PC-3 (cell line): ENCODE measurements at places on chromosomes 13 and 19. TPM values are rescaled to one million over a fixed set of nuclear protein-coding genes. Genes with fewer than 3 reads are reported as not detected.

- H3K4me1 ChIP-seq: no peaks in the 10 kb centered on the region
- peaks cover 6% of the 10 kb centered on the region; the same call in 1 of the 2 replicates for H3K36me3 ChIP-seq
- no peak overlapping the region for H3K4me3 ChIP-seq
- DNase-seq: no peak
- no peak overlapping the region for H3K27ac ChIP-seq
Measured at GRCh38 chr19:16790051-16790450, 39.1 kb upstream of the SIN3B start.

DNA sequence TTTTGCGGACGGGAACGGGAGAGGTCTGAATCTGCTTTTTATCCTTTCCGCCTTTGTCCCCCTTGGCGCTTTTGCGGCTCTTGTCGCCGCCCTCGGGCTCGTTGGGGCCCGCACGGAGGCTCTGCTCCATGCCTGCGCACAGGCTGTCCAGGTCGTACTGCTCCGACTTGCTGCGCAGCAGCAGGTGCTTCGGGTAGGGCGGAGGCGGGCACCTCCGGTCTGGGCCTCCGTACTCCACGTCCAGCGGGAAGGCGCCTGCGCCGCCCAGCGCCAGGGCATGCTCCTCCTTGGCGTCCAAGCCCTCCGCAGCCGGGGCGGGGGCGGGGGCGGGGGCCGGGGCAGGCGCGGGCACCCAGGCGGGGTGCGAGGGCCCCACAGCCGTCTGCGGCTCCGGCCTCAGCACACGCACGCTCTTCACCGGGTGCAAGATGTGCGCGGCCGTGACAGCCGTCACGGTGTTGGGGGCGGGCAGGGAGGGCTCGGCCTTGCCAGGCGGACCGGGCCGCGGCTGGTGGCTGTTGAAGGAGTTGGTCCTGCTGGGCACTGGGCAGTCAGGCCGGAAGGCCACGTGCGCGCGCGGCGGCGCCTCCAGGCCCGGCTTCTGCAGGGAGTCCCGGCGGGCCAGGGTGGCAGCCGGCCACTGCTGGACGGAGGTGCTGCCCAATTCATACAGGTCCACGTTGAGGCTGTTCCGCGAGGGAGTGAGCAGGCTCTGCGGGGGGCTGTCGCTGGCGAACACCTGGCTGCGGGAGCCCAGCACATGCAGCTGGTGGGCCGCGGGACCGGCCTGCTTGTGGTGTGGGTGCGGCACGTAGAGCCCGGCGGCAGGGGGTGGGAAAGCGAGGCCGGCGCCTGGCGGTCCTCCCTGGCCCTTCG, 73.1 kb downstream of the LATS2 start:
- no peak overlapping the region for H3K4me3 ChIP-seq
- H3K36me3 ChIP-seq: peaks cover 9% of the 10 kb centered on the region; the same call in 1 of the 2 replicates

- no peaks in the 10 kb centered on the region for H3K36me3 ChIP-seq
- no peaks in the 10 kb centered on the region for H3K27me3 ChIP-seq
- peaks cover 8% of the 10 kb centered on the region for H3K4me1 ChIP-seq
- H3K27ac ChIP-seq: no peak overlapping the region
- no peak overlapping the region for H3K4me3 ChIP-seq
- no peak for DNase-seq
Measured at GRCh38 chr13:73754241-73754640, 380.0 kb downstream of the KLF12 start.

GRCh38 chr19:24060687-24061356, 26.2 kb upstream of the ZNF254 start:
- no peak overlapping the region for H3K4me3 ChIP-seq
- peak; percentile 62 for DNase-seq
- no peaks in the 10 kb centered on the region for H3K27me3 ChIP-seq
- peaks cover 63% of the 10 kb centered on the region for H3K36me3 ChIP-seq
- H3K4me1 ChIP-seq: 0 out of 2 replicates have a peak, but pooled peaks cover 4% of the 10 kb centered on the region

GRCh38 chr19:35055715-35056179, 14.2 kb downstream of the HPN start:
- no peak overlapping the region for H3K27ac ChIP-seq
- no peaks in the 10 kb centered on the region for H3K36me3 ChIP-seq
- no peaks in the 10 kb centered on the region for H3K27me3 ChIP-seq
- peak; percentile 39 for DNase-seq
- H3K4me1 ChIP-seq: no peaks in the 10 kb centered on the region
- H3K4me3 ChIP-seq: no peak overlapping the region

- H3K4me1 ChIP-seq: no peaks in the 10 kb centered on the region
- no peaks in the 10 kb centered on the region for H3K27me3 ChIP-seq
- no peak overlapping the region for H3K4me3 ChIP-seq
- no peak for DNase-seq
Measured at GRCh38 chr13:113419531-113420193, 33.6 kb downstream of the ADPRHL1 start.

DNA sequence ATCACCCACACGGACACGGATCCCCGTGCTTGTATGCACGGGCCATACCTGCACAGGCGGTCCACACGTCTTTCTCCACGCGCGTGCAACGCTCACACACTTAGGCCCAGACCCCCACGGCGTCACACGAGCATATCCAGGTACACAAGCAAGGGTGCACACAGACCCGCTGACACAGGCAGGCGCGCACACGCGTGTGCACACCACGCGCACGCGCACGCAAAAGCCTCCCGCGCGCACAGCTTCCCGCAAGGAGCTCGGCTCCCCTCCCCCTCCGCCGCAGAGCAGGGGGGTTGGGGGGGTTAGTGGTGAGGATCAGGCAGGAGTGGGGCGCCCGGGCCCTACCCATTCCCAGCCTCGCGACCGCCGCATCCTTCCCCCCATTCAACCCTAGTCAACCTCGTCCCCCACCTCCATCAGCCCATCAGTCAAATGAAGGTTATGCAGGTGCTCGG, 407 bp downstream of the RAB3A start:
- peak; percentile 30 for DNase-seq
- H3K27ac ChIP-seq: no peak overlapping the region
- H3K4me3 ChIP-seq: peak overlapping the region; percentile 82
- H3K4me1 ChIP-seq: peaks cover 16% of the 10 kb centered on the region
- no peaks in the 10 kb centered on the region for H3K27me3 ChIP-seq

DNA sequence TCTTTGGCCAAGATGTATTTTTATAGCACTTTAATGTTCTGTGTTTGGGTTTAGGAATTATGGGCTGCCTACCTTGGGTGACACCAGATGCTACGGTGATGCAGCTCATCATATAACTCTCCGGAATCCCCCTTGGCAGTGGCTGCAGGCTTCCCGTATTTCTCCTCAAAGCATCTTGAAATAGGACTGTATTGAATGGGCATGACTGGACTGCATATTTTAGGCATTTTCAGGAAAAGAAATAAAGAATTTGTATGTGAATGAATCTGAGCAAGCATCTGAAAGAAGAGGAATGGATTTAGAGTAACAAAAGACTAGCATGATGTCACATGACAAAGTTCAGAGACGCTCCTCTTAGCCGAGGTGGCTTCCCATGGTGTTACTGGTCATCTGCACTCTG, 70.6 kb downstream of the DGKH start:
- DNase-seq: no peak
- H3K4me1 ChIP-seq: peaks cover 13% of the 10 kb centered on the region

DNA sequence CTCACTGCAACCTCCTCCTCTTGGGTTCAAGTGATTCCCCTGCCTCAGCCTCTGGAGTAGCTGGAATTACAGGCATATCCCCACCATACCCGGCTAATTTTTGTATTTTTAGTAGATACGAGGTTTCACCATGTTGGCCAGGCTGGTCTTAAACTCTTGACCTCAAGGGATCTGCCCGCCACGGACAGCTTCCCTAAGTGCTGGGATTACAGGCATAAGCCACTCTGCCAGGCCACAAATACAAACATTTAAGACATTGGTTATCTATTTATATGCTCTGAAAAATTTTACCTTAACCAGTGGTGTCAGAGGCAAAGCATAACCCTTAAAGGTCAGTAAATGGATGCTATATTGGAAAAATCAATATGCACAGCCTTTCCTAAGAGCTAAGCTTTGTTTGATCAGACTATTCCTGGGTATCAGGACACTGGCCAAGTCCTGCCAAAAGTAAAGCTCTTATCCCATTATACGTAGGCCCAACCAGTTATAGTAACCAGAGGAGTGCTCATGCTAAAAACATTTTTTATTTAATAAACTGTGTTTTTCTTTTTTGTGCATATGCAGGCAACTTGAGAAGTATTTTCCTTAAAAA, 56.4 kb upstream of the STARD13 start:
- H3K27me3 ChIP-seq: no peaks in the 10 kb centered on the region
- H3K27ac ChIP-seq: no peak overlapping the region
- no peak overlapping the region for H3K4me3 ChIP-seq
- H3K4me1 ChIP-seq: no peaks in the 10 kb centered on the region

DNA sequence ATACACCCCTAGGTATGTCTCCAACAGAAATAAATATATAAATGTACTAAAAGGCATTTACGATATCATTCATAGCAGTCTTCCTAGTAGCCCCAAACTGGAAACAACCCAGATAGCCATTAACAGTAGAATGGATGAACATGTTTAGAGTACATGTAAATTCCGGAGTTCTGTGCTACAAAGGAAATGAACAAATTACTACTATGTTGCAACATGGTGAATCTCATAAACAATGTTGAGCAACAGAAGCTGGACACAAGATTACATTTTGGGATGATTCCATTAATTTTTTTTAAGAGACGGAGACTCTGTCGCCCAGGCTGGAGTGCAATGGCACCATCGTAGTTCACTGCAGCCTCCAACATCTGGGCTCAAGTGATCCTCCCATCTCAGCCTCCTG, 5.9 kb upstream of the SLC7A10 start:
- H3K4me3 ChIP-seq: no peak overlapping the region
- H3K27me3 ChIP-seq: peaks cover 7% of the 10 kb centered on the region; the same call in 1 of the 2 replicates
- no peaks in the 10 kb centered on the region for H3K4me1 ChIP-seq
- no peaks in the 10 kb centered on the region for H3K36me3 ChIP-seq
- no peak for DNase-seq

GRCh38 chr13:33276570-33276969, 9.0 kb downstream of the STARD13 start:
- H3K4me1 ChIP-seq: peaks cover 72% of the 10 kb centered on the region
- no peak overlapping the region for H3K27ac ChIP-seq
- H3K4me3 ChIP-seq: no peak overlapping the region
- no peaks in the 10 kb centered on the region for H3K27me3 ChIP-seq
- H3K36me3 ChIP-seq: peaks cover 23% of the 10 kb centered on the region

DNA sequence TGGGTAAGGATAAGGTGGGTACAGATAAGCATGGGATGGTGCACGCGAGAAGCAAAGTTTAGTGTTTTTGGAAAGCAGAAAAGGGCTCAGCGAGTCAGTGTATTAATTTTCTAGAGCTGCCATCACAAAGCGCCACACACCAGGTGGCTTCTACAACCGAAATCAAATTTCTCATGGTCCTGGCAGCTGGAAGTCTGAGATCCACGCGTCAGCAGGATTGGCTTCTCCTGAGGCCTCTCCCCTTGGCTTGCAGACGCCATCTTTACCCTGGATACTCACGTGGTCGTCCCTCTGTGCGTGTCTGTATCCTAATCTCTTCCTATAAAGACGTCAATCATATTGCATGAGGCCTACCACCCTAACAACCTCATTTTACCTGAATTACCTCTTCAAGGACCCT, 51.5 kb upstream of the USP29 start:
- no peaks in the 10 kb centered on the region for H3K4me1 ChIP-seq
- no peak overlapping the region for H3K27ac ChIP-seq
- DNase-seq: no peak
- no peak overlapping the region for H3K4me3 ChIP-seq
- no peaks in the 10 kb centered on the region for H3K36me3 ChIP-seq

DNA sequence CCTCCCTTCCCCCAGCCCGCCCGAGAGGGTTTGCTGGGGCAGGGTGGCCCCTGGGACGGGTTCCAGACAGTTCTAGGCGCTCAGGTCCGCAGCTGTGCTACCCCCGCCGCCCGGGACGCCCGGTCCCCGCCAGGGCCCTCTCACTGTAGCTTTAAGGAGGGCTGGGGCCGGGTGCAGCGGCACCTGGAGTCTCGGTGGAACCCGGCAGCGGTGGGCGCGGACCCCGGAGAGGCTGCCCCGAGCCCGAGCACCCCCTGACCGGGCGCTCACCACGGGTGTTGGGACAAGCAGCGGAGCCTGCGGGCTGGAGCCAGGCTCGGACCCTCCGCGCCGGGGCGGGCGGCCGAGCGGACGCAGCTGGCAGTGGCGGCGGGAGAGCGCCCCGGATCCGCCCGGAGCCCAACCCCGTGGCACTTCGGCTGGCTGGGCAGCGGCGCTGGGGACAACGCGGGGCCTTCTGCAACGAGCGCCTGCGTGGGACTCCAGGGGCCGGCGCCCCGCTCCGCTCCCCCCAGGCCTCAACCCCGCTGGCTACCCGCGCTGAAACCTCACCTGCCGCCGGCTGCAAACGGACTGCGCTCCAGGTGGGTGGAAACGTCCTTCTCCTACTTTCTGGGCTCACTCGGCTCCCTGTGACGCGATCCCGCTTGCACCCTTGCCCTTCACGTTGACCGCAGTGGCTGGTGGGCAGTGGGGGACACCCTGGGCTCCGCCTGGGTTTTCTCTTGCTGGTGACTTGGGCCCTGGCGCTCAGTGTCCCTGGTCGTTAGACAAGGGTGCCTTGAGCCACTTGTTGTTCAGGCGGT, 81.1 kb downstream of the ZNF429 start:
- no peaks in the 10 kb centered on the region for H3K27me3 ChIP-seq
- DNase-seq: no peak
- no peaks in the 10 kb centered on the region for H3K36me3 ChIP-seq

DNA sequence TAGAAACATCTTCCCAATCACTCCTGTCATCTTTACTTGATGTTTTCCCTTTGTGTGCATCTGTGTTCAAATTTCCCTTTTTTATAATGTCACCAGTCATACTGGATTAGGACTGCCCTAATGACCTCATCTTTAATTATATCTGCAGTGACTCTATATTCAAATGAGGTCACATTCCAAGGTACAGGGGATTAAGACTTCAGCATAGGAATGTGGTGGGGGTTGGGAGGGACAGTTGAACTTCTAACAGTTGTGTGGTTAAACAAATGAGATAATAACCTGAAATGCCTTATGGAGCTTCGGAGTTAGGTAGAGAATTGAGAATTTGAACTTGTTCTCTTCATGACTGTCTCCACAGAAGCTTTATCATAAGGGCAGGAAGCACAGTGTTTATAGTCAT, 23.0 kb downstream of the PAN3 start:
- H3K27me3 ChIP-seq: no peaks in the 10 kb centered on the region
- H3K36me3 ChIP-seq: no peaks in the 10 kb centered on the region
- DNase-seq: no peak

DNA sequence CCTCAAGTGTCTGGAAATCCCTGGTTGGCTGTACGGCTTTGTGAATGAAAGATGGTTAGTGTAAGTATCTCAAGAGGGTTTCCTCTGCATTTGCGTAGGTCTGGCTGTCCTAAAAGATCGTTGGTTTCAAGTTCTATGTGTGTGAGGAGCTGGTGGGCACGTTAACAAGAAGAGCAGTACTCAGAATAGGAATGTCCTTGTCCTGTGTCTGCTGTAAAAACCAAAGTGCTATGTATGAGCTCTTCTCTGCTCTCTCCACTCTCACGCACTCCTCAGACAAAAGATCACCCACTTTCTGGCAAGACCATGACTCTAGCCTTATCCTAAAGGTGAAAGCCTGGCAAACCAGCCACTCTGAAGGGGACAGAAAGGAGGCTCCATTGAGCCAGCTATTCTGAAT, 39.1 kb downstream of the USP12 start:
- H3K27ac ChIP-seq: no peak overlapping the region
- peaks cover 55% of the 10 kb centered on the region for H3K4me1 ChIP-seq
- no peaks in the 10 kb centered on the region for H3K27me3 ChIP-seq
- no peak for DNase-seq
- H3K4me3 ChIP-seq: no peak overlapping the region
- peaks cover 12% of the 10 kb centered on the region for H3K36me3 ChIP-seq

Gene ZNF83
- 32.9 and 45.4 TPM in 2 replicates for total RNA-seq

Gene C1QTNF9B
- total RNA-seq: 0.23 TPM in 1 of 2 replicates, not detected in the other

Gene PSPN
- total RNA-seq: 2.4 and 3.1 TPM in 2 replicates

Gene GAPDHS
- not detected in 2 replicates for total RNA-seq

Gene KCNC3
- 3.1 and 3.6 TPM in 2 replicates for total RNA-seq

Gene PLPP2
- not detected in 2 replicates for total RNA-seq

Gene KLK3
- total RNA-seq: not detected in 2 replicates

Gene DMRTC2
- total RNA-seq: not detected in 2 replicates

Gene LGALS13
- total RNA-seq: not detected in 2 replicates

Gene PRTN3
- total RNA-seq: 0.29 and 0.40 TPM in 2 replicates
